HEK293T (cell line): ENCODE measurements at places on chromosomes 4 and X.
A peak's percentile ranks its signal among the peaks of the same experiment; 100 is the strongest.

GRCh38 chrX:129108936-129109335, 414.4 kb downstream of the SMARCA1 start:
- no peak for DNase-seq

GRCh38 chr4:143482840-143483239, 30.7 kb upstream of the SMARCA5 start:
- DNase-seq: peak; percentile 36

DNA sequence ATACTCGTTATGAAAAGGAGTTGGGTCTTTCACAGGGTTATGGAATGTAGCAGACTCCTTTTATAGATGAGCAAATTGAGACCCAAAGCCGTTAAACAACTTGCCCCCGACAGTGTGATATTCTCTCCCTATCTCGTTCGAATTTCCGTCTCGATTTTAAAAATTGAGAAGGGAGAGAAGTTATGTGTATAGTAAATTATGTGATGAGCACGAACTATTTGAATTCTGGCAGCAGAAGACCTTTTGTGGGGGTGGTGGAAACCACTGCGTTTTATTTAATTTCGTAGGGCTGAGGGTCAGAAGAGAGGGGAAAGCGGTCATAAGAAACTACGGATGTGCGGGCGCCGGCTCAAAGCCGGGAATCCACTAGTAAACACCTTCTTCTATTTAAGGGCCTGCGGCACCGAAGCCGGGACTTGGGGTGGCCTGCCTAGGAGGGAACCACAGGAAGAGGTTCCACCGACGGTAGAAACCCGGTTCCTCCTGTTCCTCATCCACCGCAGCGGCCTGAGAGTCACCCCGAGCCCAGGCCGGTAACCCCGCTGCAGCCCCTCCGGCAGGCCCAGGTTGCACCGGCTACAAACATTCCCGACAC, 1.5 kb upstream of the DDX3X start:
- DNase-seq: no peak

DNA sequence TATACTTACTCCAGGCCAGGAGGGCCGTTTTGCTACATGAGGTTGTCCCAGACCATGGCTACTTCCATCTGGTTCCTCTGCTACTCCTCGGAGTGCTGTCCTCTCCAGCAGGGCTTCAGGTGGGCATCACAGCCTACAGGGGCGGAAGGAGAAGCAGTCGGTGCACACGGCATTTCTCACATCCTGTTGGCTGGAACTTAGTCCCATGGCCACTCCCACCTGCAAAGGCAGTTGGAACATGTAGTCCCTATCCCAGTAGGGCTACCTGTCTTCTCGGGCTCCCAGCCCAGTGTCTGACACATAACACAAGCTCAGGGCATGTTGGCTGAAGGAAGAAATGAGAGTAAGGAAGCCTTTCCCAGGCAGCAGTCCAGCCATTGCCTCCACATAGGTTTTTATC, 7.7 kb upstream of the STK32B start:
- no peak for DNase-seq

- DNase-seq: no peak
Measured at GRCh38 chr4:67522851-67523671, 22.2 kb downstream of the CENPC start.

DNA sequence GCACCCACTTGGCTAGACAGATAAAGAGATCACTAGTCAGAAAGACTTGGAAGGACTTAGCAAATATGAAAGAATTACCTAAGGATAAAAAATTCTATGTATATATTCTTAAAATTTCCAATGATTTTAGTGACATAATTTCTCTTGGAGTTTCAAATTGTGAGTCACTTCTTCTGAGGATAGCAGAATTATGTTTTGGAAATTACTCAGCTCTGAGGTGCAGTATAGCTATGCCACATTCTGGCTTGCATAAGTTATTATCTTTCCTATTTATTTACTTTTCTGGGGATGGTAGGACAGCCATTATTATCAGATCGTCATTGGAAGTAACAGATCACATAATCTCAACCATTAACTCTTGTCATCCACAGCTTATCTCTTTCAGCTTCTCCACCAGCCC, 853.5 kb downstream of the TRIML1 start:
- DNase-seq: no peak

- DNase-seq: no peak
Measured at GRCh38 chr4:153502584-153502983, 36.4 kb downstream of the TMEM131L start.
